Activated naive CD8-positive, alpha-beta T cell treated with anti-CD3 and anti-CD28 coated beads, Interleukin-2, amount 50 U/mL, for 24 hours (primary cell): ENCODE measurements at places on chromosomes 7 and 10.

GRCh38 chr7:135666156-135666555 is 3.8 kb downstream of the STMP1 start:
- DNase-seq, result no peak

DNA sequence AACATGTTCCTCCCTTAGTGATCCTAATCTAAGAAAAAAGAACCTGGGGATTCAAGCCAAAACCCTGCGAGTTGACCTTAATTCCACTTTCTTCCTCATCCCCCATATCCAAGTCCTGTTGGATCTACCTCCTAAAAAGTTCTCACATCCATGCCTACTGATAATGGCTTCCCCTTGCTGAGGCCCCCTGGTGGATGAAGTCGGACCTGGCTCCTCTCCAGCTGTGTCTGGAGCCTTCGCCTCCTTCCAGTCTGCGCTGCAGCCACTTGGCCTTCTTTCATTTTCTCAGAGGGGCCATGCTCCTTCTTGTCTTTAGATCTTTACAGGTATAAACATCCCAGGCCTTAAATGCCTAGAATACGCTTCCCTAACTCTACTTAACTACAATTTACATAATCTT is 8.1 kb downstream of the PDE1C start:
- peak; percentile 11 for DNase-seq

GRCh38 chr10:11208908-11209829 is 191.5 kb downstream of the CELF2 start:
- peak; percentile 49 for DNase-seq

GRCh38 chr10:124541076-124541903 is 79.7 kb downstream of the LHPP start:
- no peak for DNase-seq

DNA sequence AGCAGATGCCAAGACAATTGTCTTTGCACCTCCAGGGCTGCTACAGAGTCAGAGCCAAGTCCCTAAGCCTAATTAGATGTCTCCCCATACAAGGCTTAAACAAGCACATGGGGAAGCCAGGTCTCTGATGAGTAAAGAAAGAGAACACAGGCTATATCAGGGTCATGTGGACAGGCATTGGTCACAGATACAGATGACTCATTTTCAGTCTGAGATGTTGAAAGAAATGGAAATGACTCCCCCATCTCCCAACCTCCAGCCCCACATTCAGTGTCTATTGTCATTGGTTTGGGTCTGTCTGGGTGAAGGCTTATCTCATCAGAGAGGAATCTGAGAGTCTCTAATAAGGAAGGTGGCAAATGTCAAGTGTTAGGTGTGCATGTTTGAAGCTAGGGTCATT is 290.1 kb upstream of the KIAA1217 start:
- no peak for DNase-seq

DNA sequence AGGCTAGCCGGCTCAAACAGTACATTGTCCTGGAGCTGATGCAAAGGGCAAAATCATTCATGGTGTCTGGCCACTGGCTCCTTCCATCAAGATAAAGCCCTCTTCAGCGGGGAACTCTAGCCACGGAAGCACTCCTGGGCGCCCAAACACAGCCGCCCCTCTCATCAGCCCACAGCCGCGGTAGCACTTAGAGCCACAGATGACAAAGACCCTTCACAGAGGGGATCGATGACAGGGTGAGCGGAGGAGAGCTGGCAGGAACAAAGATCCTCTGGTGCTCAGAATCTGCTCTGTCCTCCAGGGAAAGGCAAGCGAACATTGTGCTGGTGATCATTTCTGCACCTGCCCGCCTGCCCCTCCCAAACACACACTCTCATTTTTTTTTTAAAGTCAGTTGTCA is 222.2 kb upstream of the NRP1 start:
- no peak for DNase-seq
